ENCODE measurements at places on chromosomes 3 and 15.

DNA sequence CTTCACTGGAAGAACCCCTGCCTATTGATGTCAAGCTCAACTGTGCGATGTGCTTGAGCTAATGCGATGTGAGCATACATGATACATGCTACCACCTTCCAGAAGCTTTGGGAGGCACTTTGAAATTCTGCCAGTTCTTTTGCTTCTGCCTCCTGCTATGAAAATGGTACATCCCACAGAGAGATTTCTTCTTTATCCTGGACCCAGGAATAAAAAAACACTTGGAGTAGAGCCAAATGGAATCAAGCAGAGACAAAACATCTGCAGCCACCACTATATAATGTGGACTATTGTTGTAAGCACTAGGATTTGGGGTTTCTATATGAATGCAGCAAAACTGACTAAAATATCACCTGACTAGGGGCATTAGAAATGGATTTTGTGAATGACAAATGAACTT is 119.9 kb upstream of the GAP43 start:
- DNase-seq, result no peak

DNA sequence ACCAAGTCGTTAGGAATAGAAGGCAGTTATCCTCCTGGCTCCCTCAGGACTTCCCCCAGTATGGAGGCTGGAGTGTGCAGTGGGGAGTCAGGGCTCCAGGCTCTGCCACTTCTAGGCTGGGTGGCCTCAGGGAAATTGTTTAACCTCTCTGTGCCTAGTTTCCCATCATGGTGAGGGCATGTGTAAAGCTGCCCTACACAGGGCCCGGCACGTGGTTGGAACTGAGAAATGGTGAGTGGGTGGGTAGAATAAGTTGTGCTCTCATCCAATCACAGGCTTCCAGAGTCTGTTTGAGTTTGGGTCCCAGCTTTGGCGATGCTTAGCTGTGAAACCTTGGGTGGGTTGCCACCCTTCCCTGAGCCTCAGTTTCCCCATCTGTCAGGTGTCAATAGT is 117.3 kb downstream of the FBLN2 start:
- DNase-seq, result no peak

DNA sequence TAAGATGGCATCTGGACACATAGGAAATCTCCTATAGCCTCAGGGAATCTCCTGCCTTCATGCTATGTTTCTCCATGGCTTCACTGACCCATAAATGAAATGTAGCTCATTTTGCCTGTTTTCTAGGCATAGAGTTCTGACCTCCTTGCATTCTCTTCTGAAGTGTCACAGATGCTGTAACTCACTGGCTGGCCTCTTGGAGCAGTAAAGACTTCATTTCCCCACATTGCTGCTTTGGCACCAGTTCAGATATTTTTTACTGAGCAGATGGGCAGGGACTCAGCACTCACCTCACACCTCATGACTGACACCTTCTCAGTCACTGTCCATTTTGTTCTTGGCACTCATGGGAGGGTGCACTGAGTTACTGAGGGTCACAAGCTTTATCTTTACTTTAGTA is 286.7 kb upstream of the TGFBR2 start:
- DNase-seq, result no peak

GRCh38 chr3:138569090-138569489 is 25.0 kb downstream of the CEP70 start:
- no peak for DNase-seq

DNA sequence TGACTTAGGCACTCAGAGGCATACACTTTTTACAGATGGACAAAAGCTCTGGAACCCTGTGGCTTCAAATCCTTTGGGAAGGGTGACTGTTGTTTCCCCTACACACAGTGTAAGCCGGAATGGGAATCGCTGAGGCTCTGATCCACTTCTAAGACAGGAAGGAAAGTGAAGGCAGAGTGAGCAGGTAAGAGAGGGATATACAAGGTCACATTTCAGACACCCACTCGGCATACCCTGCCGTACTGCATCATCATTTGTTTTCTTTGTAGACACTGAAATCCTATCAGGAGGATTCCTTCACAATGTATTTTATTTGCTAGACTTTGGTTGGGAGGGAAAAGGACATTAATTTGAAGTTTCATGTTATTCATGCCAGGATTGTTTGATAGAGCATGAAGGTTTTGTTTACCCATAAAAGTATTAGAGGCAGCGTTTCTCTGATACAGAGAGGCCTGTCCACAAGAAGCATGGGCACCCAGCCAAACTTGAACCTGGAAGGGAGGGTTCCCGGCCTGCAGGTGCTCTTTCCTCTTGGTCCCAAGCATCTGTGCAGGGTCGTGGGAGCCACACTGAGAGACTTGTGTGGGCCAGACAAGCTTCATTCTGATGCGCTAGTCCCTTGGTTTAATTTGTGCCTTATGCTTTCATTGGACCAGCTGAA is 21.9 kb upstream of the POLR2M start:
- DNase-seq, result no peak

DNA sequence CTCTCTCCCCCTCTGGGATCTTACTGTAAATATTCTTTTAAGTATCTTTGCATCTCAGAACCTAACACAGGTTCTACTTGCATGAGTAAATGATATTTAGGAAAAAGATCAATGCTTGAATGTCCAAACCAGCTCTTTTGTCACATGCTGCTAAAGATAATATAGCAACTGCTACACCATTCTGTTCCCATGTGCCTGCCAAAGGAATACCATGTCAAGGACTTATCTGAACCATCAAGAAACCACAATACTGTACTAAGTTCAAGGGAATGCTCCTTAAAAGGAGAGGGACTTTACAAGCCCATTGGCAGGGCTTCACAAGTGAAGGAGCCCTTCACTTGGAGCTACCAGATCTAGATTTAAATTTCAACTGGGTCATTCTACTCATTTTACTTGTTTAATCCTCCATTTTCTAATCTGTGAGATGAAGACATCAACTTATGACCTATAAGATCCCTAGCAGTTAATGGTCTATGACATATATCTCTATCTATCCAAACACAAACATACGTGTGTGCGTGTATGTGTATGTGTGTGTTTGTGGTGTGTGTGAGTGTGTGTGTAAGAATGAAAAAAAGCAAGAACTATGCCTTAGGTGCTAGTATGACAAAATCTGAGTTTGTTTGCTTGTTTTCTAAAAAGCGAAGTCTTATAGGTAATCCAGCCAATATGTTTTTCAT is 13.0 kb upstream of the SEC62 start:
- DNase-seq, result no peak

DNA sequence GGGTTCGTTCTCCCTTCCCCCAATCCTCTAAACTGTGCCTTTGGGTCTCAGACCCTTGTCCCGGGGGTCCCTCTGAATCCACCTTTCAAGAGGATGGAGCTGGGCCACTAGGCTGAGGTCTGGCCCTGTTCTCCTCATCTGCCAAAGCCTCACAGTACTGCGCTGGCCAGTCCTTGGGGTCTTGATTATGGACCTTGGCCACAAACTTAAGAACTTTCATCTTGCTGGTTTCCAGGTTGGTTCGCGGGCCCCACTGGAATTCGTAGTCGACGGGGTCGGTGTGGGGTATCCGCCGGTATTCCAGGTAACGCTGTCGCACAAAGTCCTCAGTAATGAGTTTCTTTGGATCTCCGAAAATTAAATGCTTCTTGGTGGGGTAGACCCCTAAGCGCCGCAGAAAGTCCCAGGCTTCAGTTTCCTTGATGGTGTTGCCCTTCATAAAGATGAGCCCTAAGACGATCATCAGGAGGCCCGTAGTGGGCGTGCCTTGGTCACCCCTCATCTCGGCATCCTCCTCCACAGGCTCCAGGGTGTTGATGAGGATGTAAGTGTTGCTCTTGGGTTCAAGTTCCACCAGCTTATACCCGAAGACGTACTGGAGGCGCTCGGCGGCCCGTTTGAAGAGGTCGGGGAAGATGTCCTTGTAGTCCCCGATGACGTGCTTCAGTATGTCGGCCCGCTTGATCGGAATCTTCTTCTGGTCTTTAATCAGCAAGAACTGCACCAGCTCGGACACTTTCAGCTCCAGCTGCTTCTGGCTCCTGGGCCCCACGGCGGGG is 727 bp downstream of the NSMCE3 start:
- peak; percentile 30 for DNase-seq

DNA sequence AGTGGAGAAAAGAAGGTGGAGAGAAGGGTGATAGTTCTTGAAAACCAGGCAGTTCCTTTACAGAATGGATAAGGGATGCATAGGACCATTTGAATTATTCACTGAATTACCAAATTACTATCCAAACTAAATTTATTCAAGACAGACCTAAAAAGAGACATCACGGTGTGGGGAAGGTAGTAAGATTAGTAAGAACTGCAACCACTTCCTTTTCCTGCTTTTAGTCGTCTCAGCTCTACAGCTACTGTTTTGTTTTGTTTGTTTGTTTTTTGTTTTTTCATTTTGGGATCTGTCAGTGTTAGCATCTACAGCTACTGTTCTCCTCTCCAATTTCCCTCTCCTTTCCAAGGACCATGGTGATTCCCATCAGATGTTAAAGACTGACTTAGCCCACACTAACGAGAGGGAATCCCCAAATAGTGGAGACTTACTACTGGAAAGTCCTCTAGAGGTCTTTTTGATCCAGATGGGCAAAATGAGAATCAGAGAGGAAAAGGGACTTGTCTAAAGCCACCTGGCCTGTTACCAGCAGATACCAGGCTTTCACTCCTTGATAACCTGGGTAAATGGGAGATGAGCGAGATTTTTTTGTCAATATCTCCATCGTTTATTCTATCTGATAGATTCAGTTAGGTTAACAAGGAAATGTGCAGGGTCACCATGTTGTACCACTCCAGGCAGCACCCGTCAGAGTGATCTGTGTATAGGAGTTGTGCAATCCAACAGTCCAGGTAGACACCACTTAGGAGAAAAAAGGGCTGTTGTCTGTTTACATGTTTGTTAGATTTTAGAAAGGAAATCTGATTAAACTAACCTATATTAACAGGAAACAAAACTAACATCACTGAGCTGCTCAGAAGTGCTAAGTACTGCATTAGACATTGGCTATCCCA is 6.0 kb downstream of the HCLS1 start:
- DNase-seq, result no peak

DNA sequence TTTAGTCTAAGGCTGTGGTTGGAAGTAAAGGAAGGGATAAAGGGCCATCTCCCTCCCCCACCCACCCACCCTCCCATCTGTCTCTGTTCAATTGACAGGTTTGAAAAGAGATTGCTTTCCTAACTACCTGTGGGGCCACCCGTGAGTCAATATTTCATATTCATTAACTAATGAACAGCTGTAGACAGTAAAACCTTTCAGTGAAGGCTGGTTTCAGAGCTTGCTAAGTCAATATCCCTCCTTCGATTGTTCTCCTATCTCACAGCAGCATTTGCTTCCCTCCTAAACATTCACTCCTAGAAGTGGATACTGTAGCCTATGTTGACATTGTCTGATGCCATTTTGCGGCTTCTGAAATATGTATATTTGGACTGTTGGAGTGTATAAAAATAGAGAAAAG is 85.9 kb upstream of the SYNPR start:
- no peak for DNase-seq

DNA sequence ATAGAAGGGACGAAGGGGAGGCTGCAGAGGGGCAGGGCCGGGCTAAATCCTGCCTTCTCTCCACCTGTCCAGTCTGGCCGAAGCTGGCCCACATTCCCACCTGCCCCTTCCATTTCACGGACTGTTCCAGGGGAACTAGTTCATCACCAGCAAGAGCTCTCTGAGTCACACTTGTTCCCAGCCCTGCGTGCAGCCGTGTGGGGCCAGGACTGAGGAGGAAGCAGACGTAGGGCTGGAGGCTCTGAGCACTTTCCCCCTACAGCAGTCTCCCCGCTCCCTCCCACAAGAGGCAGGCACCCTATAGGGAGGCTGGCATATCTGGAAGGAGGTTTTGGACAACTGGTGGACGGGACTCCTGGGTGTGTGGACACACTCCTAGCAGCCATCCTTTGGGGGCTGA is 3.0 kb downstream of the ITIH4 start:
- DNase-seq, result no peak

GRCh38 chr3:164940745-164941144 is 137.6 kb downstream of the SI start:
- DNase-seq, result no peak

GRCh38 chr15:70226337-70226980 is 128.7 kb upstream of the TLE3 start:
- DNase-seq, result no peak

DNA sequence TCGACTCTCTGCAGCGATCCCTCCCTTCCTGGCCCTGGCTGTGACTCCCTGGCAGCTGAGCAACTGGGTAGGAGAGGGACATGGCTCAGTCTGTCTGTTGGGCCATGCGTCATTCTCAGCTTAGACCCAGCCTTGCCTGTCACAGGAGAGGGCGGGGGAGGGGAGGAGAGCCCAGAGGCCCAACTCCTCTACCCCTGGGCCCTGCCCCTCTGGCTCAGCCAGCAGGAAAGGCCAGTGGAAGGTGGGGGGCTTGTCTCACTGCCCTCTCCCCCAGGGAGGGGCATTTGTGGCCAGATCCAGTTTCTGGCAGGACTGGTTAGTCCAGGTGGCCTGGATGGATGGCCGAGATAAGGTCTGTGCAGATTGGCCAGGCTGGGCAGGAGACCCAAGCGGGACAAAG is 31.6 kb downstream of the DNAJB8 start:
- DNase-seq, result no peak

DNA sequence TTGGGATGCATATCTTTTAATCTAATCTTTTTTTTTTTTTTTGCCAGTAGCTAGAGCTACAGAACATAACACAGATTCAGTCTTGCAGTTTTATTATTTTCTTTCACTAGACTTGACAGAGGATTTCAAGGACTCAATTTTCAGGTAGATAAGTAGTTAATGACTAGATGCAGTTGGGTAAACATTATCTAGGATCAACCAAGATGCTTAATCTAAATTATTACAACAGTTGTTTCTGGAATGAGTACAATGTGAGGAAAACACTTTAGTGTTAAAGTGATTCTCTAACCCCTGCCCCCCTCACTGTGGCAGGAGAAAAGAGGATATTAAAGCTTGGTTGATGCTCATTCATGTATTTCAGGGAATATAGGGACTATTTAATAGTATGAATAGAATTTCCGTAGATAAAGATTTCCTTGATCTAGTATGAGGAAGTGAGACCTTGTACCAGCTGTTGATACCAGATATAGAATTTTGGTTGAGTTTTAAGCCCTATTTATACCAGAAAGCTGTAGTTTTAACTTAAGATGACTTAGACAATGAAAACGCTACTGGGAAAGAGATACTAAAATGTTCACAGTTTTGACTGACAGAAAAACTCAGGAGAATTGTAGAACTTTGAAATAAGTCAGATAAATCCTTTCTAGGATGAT is 389.0 kb upstream of the C2CD4B start:
- no peak for DNase-seq

DNA sequence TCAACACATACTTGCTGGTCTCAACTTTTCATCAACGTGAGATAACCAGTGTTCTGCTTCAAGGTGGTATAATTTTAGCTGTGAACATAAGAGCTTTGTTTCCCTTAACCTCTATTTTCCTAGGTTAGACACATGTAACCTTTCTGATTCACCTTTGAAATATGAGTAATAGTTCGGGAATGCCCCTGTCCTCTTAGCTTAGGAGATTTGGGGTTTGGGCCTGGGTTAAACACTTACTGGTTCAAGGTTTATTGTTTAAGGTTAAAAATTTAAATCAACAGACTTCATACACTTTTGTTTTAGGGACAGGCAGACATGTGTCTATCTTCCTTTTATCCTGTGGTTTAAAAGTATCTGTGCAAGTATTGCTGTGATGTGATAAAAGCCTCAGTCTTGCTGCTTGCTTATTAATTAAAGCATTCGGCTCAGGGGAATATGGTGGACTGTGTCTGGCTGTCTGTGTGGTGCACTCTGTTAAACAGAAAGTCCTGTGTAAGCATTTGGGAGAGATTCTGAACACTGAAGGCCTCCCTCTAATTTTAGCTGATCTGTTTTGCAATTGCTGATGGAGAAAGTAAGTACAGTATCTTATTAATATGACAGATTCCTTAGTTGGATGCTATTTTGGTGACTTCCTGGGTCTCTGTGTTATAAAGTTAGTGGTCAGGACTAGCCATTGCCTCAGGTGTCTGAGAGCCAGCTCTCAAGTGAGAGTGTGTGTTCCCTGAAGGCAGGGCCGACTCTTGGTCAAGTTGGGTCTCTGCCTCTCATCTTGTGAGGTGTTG is 81.8 kb downstream of the USP13 start:
- DNase-seq, result no peak
